ENCODE measurements at places on chromosomes 5 and 9.

- no peak for DNase-seq
Measured at GRCh38 chr5:149993471-149993870, 7.0 kb downstream of the TIGD6 start.

DNA sequence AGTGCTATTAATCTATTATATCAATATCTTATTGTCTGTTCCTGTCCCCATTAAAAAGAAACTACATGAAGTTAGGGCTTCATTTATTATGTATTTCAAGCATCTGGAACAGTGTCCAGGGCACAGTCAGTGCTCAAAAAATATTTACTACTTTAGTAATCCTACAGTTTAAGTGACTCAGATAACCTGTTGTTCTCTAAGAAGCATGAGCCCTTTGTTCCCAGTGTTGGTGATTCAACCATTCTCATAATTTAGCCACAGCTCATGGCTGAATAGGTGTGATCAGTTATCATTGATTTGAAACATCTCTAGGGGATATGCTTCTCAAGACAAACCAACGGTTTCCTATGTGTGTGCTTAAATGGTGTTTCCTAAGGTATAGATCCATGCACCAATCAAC, 292.7 kb downstream of the TMEM167A start:
- no peak for DNase-seq

DNA sequence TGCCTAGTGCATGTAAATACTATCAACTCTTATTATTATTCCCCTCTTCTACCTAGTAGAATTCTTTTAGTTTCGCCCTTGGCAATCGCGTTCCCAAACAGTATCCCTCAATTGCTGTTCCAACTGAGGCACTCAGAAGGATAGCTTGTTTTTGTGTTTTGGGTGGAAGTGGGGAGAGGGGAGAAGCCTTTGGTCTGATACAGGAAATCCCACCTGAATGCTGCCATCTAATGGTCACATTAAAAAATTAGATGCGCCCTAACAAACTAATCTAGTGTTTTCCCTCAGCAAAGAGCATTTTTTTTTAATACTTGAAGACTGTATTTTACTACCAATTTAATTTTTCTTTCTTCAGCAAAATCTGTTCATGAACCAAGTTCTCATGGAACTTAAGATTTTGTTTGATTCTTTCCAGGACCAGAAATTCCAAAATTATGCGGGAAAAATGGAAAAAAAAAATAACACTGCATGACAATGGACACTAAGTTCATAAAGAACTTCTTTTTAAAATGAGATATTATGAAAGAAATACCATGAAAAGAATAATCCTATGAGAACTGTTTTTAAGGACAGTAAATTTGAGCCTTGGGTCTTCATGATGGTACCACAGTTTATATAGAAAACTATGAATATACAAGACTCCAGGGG, 22.2 kb upstream of the GLDC start:
- DNase-seq = no peak

DNA sequence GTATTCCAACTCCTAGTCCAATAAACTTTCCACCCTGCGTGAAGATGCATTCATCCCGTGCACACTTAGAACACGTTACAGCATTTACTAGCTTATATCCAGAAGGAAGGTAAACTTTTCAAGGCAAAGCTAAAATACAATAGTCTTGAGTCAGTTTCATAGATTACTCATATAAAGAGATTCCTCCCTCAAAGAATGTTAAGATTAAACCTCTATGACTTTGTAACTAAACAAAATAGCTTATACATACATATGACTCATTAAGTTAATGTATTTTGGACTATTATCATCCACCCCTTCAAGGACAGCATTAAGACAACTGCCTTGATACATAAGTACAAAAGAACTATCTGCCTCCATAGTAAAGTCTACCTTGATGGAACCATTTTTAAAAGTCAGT, 36.1 kb downstream of the TLE1 start:
- no peak for DNase-seq

DNA sequence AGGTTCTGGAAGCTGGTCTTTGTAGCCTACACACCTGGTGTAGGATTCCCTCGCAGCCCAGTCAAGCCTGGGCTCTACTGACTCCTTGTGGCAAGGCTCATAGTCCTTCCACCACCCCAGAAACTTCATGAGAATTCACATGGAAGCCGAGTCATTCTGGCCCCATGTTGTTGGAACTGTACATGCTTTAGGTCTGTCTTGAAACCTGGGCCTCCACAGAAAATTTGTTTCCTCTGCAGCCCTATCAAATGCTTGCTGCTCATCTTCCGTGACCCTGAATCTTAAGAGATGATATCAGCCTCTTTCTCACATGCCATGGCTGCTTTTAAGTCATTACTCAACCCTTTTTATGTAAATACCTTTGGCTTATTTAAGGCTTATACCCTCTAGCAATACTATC, 113.4 kb upstream of the GRHPR start:
- no peak for DNase-seq

GRCh38 chr9:12859704-12860251, 85.0 kb downstream of the LURAP1L start:
- DNase-seq = peak; percentile 50

GRCh38 chr9:89497978-89498851, at the start of gene SEMA4D:
SEMA4D (minus strand) TSS chr9:89498113; CDS start chr9:89405456, 92,657 bp downstream.
- DNase-seq = peak; percentile 60

DNA sequence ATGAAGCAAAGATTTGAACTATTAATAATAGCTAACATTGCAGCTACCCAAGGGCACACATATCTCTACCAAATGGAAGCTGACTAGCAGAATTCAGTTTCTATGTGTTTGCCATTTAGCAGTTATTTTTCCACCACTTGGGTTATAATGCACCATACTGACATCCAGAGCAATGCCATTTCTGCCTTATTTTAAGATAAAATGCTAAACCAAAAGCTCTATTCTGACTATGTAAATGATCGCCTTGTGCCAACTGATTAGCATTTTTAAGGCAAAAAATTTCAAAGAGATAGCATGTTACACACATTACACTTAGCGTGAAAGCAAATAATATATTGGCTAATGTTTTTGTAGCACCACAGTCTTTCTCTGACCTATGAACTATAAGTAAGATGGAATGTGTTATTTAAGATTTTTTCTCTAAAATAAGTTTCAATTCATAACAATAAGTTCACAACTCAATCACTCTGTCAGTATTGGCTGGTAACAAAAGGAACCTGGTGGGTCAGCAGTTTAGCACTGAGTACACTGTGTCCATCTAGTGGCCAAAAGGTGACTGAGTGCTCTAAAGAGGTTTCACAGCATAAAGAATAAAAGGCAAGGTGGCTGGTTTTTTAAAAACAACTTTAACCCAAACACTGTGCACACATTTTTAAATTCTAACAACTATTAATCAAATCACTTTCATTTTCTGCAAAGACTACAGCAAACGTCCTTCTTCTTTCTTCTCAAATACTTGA, 443.5 kb downstream of the PDE4D start:
- DNase-seq = peak; percentile 3

- DNase-seq = no peak
Measured at GRCh38 chr5:86929123-86929766, 311.5 kb downstream of the COX7C start.

DNA sequence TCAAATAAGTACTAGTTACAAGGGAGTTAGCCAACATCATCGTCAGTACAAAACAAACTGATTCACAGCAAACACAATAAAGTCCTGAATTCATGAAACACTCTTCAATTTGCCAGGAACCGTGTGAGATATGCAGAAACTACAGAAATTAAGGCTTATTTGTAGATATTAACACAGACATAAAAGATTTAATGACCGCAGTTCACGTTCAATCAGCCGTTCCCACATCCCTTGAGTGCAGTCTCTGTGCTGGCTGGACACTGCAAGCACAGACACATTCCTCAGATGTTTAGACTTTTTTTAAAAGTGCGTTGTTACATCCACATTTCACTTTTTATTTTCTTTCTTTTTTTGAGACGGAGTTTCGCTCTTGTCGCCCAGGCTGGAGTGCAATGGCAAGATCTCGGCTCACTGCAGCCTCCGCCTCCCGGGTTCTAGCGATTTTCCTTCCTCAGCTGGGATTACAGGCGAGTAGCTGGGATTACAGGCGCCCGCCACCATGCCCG, 566 bp upstream of the CEP78 start:
- DNase-seq = no peak

DNA sequence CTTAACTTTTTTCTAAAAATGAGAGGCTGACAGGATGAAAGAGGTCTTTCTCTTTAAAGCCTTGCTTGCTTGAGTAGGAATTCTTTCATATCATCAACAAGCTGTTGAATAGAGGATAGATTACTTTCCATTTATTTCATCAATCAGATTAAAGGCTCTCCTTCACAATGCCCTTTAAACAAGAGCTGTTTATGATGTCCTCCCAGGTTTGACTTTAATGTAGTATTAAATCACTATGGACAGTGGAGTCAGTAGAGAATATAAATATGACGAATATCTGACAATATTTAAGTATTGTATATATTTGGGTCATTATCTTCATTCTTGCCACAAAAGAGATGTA, 282.0 kb downstream of the ISL1 start:
- no peak for DNase-seq

DNA sequence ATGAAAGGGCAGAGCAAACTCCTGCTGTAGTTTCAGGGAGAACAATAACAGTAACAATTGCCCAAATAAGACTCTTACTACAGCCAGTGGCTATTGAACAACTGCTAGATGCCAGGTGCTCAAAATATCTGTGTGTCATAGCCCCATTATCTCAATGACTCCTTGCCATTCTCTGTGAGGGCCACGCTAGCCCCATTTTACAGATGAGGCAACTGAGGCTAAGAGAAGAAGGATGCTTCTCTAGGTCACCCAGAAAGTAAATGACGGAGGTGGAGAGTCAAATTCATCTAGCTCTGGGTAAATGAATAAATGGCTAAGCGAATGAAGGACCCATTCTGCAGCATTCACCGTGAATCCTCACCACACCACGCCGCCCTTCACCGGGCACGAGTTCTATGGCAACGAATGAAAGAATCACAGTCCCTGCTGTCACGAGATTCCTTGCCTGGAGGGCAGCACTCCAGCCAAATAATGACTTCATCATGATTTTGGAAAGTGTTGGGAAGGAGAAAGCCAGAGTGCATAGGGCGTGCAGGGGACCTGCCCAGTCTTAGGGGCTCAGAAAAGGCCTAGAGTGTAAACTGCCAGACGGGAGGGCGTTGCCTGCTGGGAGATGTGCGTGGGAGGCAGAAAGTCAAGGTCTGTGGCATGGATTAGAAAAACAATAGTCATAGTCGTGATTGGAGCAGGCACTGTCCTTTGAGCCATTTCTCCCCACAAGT, 147.2 kb downstream of the C9orf50 start:
- no peak for DNase-seq

GRCh38 chr9:35424356-35425352, 65.3 kb upstream of the RUSC2 start:
- no peak for DNase-seq

DNA sequence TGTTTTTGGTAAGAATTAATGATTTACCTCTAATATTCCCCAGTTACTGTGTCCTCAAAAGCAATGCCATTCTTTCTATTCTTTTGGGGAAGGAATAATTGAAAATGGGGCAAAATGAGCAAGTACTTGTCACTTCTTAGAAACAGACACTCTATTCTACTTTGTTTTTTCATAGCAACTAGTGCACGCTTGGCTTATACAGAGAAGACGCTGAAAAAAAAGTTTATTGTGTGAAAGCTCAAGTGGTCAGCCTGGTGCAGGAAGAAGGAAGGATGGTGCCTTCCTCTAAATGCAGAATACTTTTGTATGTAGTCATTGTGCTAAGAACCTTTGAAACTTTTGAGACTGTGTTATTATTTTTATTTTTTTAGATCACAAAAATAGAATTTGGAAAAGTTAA, 29.6 kb downstream of the ANKDD1B start:
- no peak for DNase-seq

DNA sequence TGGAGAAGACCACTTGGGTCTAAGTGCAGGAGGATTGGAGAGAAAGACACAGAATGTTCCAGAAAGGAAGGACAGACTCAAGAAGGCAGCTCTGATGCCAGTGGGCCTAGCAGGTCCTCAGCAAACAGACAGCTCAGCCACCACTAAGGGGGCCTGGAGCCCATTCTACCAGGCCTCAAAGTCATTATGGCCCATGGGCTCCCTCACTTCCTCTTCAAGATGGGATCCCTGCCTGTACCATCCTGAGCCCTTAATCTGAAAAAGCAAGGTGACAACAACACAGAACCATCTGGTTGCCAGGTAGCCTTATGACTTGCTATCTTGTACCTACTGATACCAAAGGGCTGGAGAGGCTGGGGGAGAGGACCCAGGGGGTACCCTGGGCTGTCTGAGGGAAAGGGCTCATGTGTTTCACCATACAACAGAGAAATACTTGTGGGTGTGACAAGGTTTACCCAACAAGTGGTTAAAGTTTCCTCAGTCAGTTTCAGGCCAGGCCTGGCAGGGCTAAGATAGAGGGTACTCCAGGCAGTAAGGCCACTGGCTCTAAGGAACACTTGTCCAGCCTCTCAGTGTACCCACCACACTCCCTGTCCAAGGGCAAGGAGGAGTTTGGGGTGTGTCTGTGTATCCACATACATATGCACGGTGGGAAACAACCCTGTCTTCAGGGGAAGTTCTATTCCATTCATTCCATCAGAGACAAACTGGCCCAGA, 30.7 kb downstream of the TCF7 start:
- DNase-seq = no peak

DNA sequence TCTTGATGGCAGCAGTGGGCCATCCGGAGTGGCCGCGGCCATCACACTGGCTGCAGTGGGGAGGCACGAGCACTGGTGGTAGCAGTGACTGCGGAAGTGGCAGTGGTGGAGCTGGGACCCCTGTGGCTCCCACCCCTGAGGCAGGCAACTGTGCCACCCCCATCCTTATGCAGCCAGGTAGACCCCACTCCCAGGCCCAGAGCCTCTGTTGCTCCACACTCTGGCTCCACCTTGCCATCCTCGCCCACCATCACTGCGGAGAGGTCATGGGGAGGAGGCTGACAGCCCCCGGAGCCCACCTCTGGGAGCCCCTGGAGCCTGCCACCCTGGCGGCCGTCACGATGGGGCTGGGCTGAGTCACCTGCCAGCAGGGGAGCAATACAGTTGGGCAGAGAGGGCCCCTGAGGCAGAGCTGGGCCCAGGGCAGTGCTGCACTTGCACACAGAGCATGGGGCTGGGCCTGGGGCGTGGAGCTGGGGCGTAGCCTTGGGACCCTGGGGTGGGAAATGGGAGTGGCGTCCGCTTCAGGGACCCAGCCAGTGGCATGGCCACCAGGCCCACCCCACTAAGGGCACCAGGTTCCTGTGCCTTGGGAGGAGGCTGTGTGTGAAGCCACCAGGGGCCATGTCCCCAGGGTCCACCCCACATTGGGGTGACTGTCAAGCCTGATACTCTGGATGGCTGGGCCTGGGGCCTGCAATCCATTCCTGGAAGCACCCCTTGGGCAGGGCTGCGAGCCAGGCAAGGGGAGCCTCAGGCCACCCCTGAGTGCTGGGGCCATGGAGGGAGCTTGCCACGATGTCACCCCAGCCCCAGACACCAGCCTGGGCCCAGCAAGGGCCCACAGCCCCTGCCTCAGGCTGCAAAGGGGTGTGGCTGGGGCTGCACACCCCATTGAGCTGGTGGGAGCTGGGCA, 7.7 kb downstream of the AMBP start:
- DNase-seq = no peak

- no peak for DNase-seq
Measured at GRCh38 chr5:40191150-40191549, 488.6 kb upstream of the PTGER4 start.

Measured in Calu3 (cell line).